SJCRH30 (cell line): ENCODE measurements at places on chromosomes 13 and 19. TPM values are rescaled to one million over a fixed set of nuclear protein-coding genes. Genes with fewer than 3 reads are reported as not detected.

The RELB gene
- total RNA-seq, result 2.8 and 4.0 TPM in 2 replicates

The CBLC gene
- total RNA-seq, result not detected in 2 replicates

The ACER1 gene
- total RNA-seq, result not detected in 2 replicates

The CTXN1 gene
- total RNA-seq, result 1.0 TPM in 2 replicates

The CCDC61 gene
- total RNA-seq, result 3.0 and 4.0 TPM in 2 replicates

The CLEC4G gene
- not detected in 2 replicates for total RNA-seq

The NLRP4 gene
- total RNA-seq, result not detected in 2 replicates

The ESD gene
- total RNA-seq, result 138 and 148 TPM in 2 replicates

The CAPN12 gene
- not detected in 2 replicates for total RNA-seq

The ICAM5 gene
- total RNA-seq, result 0.22 and 0.28 TPM in 2 replicates

The BRCA2 gene
- total RNA-seq, result 19.5 and 22.9 TPM in 2 replicates
